ENCODE measurements at places on chromosomes 3 and 15. TPM values are rescaled to one million over a fixed set of nuclear protein-coding genes. Genes with fewer than 3 reads are reported as not detected.

Gene SLC38A3
- total RNA-seq: 10.4 TPM

Gene TRPM1
- total RNA-seq: not detected

Gene DOCK3
- 3.9 TPM for total RNA-seq

Gene LRRC31
- not detected for total RNA-seq

Gene GATA2
- total RNA-seq: 11.0 TPM

Gene GOLGA6L10
- 0.33 TPM for total RNA-seq

GRCh38 chr15:25701721-25702465 is 161.2 kb downstream of the ATP10A start:
- no peak for DNase-seq

DNA sequence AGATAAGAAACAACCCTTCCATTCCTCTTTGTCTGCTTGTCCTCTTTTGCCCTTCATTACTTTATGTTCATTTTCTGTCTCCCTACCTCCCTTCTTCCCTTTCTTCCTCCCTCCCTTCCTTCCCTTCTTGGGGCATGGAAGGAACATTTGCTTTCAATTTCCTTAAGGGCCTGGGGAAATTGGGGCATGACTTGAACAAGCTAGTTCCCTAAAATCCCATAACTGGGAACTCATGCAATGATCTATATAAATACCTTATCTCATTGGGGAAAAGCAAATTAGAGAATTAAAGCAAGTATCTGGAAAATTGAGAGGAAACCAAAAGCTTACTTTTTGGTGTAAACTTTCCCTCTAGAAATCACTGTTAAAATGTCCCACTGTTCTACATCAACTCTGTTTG is 35.7 kb downstream of the BOC start:
- DNase-seq: no peak

- no peak for DNase-seq
Observed at GRCh38 chr3:186643493-186643892, 3.3 kb downstream of the FETUB start.

DNA sequence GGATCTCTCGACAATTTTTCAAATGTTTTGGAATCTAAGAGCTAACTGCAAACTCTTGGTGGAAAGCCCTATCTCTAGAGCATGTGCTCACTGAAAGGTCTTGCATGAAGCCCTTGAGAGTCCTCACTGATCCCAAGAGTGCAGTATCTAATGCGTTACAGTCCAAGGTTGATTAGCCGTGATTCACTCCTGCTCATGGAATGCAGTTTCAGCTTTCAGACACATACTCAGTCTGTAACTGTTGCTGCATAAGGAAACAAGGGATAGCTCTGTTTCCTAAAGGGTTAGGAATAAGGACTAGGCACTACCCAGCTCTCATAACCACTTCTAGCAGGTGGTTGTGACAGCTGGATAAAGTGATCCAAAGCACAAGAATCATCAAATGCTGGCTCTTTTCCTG is 687.4 kb upstream of the CFAP20DC start:
- no peak for DNase-seq

DNA sequence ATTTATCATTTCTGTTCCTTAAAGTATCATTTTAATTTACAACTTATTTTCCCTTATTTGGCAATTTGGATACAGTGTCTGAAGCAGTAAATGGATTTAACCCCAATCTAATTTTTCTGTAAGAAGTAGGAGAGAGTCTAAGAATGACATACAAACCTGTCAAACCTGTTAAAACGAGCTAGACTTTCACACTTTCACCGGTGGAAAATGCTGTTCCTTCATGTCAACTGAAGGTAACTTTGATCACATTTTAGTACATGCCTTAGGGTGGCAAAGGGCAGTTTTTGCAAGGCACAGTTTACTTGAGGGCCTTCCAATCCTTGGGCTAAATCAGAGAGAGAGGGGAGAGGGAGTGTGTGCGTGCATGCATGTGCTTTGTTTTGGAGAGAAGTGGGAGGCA is 221.4 kb downstream of the THSD4 start:
- DNase-seq: no peak

DNA sequence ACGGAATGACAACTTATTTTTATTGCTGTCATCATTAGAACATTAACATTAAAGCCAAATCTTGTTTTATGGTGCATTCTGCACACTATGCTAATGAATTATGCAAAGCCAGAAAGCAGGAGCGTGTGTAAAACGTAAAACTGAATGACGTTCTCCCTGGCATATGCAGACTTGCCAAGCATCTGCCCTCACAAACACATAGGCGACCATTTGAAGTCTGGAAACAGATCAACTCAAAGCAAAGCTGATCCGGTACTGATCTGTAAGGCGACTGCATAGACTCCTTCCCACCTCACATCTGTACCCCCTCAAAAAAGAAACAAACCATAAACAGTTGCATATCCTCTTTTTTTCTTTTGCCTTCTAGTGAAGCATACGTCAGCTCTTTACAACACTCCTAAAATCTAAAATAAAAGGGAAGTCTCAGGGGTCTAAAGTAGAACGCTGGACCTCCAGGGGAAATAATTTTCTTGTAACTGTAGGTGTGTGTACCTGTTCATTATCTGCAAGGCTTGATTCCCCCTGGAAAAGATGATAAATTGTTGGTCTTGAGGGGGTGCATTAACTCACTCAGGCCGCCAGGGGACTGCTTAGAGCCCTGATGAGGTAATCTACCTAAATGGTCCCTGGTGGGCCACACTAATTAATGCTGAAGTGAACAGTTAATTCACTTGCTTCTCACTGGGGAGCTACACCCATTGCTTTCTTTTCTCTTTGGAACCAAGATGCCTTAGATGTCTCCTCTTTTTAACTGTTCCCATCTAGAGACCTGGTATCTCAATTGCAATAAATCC is 231.4 kb downstream of the CDIN1 start:
- no peak for DNase-seq

DNA sequence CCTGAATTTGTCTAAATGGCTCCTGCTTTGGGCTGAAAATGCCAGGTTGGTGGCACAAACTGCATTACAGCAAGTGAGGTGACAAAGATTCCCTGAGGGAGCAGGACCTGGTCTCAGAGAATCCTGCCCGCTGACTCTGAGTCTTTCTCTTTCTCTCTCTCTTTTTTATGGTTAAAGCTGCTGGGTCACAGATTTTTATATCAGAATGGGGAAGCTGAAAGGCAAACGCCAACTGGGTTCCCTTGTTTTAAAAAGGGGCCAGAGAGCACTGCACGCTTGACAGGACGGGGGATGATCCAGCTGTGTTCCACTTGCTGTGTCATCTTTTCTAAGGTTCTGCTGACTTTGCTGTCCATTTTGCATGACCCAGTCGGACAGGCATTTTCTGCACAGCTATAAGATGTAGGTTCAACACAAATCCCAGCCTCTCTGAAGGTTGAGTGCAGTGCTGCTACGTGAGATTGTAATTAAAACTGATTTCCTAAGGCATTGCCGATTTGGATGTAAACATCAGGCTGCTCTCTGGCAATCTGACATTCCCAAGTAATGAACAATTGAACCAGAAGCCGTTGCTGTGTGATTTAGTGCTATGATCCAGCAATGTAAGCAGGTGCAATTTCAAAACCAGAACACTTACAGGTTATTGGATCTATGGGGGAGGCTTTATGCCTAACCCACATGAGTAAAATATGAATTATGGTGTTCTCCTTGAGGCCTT is 25.8 kb downstream of the ARHGEF3 start:
- no peak for DNase-seq

DNA sequence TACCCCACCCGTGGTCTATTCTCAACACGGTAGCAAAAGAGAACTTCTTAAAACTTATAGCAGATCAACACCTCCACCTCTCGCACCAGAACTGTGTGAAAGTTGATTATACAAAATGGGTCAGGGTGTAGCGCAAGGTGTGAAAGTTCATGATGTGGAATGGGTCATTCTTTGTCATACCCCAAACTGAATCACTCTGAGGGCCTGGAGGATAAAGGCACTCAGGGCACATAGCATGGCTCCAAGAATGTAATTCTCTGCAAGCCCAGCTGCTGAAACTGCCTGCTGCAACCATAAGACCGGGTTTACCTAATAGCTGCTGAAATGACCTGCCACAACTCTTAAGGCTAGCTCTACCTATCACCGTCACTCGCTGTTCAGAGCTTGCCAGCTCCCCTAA is 70.0 kb downstream of the FOXP1 start:
- no peak for DNase-seq

GRCh38 chr3:108552267-108553159 is 36.7 kb downstream of the CIP2A start:
- DNase-seq: no peak

GRCh38 chr3:156862338-156862737 is 36.2 kb downstream of the LEKR1 start:
- DNase-seq: no peak

DNA sequence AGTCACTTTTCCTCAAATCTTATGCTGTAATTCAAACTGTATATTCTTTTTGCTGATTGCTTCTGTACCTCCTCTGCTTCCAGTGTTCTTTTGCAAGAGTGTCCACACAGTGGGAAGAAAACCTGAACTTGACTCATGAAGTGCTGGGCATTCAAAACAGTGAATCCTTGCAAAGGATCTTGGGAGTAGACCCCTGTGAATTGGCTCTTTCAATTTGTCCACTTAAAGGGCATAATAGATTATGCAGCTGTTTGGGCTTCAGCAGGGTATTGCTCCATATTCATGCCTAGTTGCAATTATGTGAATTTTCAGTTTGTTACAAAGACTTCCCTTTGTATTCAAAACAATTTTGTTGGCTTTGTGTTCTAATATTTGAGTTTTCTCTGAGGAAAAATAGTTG is 11.4 kb downstream of the ZFAND6 start:
- DNase-seq: no peak

DNA sequence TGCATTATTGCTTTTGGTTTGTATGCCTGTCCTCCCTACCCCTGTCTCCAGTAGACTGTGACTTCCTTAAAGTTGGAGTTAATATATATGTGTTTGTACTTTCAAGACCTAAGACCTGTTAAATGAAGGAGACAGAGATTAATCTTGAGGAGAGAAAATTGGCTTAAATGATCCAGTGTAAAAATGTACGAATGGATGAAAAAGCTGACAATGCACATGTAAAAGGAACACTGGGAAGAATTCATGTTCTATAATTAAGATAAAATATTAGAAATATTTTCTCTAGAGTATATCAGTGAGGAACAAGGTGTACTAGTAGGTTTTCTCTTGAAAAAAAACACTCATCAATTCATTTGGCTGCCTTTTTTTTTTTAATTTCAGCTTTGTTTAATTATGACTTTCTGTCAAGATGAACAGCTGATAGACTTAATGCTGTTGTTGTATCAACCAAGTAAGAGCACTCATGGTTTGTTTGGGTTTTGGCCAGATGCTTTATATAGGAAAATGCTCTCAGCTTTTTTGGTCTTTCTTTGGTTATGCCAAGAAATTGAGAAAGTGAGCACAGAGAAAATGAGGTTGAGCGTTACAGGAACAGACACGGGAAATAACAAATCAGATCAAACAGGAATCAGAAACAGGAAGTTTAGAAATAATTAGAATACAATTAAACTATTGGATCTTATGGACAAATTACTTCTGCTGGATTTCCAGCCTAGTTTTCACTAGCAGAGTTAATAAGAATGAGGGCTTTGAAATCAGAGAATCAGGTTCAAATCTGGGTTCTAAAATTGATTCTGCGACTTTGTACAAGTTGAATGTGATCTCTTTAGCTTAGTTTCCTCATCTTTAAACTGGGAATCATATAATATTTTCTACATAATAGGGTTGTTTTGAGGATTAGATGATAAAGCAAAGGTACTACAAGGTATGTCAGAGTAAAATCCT is 38.3 kb upstream of the AADAC start:
- DNase-seq: no peak

DNA sequence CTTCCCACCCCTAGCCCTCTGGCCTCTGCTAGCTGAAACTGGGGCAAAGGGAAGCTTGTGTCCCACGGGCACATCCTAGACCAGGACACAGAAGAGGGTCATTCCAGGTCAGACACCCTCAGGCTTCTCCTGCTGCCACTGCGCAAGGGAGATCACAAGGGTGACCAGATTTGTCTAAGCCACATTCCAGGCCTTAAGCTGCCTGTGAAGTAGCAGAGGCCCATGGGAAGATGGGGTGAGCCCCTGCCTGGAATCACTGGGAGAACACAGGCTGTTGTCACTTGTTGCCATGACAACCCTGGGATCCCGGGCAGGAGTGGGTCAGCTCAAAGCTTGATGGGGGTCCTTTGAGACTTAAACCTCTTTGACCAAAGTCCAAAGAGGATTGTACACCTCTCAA is 10.8 kb downstream of the STRA6 start:
- DNase-seq: no peak

DNA sequence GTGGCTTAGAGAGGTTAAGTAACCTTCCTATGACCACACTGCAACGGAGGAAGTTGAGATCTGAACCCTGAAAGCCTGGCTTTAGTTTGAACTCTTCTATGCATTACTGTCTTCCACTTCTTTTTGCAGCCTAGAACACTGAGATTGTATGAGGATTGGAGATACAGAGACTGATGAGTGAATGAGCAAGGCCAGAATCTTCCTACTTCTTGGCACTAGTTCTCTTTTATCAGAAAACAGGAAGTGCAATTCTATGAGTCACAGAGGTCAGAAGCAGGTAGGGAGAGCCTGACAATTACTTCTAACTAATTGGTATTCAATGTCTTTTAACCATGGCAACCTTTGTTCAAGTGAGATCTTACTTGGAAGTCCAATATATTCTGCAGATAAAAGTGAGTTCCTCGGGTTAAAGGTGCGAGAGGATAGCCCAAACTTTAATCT is 219.0 kb downstream of the SHQ1 start:
- DNase-seq: no peak

- peak; percentile 84 for DNase-seq
Observed at GRCh38 chr15:64905119-64905831, 6.4 kb upstream of the ANKDD1A start.

- no peak for DNase-seq
Observed at GRCh38 chr15:54150255-54150654, 172.0 kb downstream of the UNC13C start.

DNA sequence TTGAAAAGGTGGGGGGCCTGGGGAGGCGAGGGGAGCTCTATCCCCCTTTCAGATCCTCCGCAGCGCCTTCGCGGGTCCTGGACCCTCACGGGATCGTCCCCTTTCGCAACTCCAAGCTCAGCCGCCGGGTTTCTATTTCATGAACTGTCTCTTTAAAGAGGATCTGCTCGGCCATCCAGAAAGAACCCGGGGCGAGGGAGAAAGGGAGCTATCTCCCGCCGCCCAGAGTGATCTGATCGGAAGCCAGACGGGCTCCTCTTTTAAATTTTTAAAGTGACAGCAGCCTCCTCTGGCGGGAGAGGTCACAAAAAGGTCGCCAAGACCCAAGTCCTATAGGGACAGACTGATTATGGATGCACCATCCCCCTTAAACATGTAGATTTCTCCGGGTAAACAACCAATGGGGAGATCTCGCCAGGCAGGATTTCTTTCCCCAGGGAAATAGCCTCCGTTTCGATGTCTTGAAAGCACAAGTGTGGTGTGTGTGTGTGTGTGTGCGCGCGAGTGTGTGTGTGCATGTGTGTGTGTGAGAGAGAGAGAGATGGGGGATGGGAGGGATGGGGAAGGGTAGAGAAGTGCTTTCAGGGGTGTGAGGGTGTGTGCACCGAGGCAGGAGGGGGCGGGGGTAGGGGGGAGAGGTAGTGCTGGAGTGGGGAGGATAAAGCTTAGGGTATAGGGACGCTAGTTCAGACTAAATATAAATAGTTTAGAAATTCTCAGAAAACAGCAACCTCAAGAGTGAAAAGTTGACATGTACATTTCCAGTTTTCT is 516.1 kb downstream of the MECOM start:
- DNase-seq: peak; percentile 51

GRCh38 chr3:30002797-30003196 is 603.6 kb upstream of the TGFBR2 start:
- no peak for DNase-seq

Data from left ventricle myocardium inferior (tissue), 1 donor.